ENCODE measurements at places on chromosomes 11 and 22.

- DNase-seq, result no peak
These were observed 13.7 kb upstream of the PPARA start for GRCh38 chr22:46136486-46137217.

- DNase-seq, result no peak
These were observed 2.9 kb upstream of the ENTHD1 start for GRCh38 chr22:39896313-39896996.

- DNase-seq, result no peak
These were observed 1.3 kb downstream of the CARD10 start for GRCh38 chr22:37517826-37518450.

- DNase-seq, result no peak
These were observed 48.4 kb upstream of the POLD3 start for GRCh38 chr11:74543991-74544390.

- DNase-seq, result no peak
These were observed 1.1 kb downstream of the NPAT start for GRCh38 chr11:108221371-108221770.

GRCh38 chr22:26197425-26197824 lies 28.2 kb downstream of the SEZ6L start:
- DNase-seq, result no peak

DNA sequence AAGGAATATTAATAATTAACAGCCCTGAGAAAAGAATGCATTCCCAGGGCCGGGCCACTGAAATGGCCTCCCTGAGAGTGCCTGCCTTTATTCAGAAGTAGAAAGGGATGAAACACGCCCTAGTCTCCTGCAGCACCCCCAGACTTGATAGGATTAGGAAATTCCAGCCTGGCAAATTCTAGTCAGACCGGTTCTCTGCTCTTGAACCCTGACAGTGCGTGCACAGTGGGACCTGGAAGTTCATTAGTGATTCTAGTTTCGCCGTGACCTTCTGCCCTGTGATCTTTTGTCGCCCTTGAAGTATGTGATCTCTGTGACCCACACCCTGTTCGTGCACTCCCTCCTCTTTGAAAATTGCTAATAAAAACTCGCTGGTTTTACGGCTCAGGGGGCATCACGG lies 2.1 kb upstream of the GSTP1 start:
- no peak for DNase-seq

DNA sequence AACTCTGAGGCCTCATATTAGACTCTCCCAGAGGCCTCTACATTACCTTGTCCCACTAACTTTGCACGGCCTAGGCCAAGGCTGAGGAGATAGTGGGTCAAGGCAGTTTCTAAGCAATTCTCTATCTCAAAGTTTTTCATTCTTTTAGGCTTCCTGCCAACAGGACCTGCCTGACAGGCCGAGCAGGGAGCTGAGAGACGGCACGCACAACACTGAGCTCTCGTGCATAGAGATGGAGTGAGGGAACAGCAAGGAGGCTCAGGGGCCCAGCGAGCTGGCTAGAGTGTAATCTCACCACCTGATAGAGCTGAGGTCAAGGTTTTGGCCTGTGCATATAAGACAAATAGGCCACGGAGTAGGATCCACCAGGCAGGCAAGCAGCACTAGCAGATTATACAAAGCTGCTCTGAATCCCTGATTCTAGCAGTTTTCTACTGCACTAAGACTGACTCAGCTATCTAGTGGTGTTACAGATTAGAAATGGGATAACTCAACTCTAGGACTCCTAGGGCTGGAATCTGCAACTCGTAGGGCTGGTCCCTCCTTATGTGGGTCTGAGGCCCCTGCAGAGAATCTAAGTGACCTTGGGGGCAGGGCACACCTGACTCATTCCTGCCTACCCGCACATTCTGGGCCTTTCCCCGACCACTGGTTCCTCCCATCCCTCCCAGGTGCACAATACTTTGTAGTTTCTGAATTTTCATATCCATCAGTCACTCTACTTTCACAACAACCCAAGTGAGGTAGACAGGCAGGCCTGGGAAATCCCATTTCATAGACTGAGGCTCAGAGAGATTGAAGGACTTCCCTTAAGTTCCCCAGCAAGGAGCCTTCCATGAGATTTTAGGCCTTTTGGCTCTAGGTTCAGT lies 1.7 kb downstream of the CYB5R2 start:
- no peak for DNase-seq

DNA sequence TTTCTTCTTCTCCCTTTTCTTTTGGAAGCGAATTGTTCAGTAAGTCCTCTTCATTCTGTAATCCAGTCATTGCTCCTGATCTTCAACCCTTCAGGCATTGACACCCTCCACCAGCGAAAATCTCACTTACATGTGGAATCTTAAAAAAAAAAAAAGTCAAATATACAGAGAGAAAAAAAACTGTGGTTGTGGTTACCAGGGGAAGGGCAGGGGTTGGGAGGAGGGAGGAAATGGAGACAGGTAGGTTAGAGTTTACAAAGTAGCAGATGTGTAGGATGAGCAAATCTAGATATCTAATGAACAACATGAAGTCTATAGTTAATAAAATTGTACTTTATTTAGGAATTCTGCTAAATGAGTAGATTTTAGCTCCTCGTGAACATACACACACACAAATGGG lies 17.7 kb upstream of the TMEM123 start:
- peak; percentile 18 for DNase-seq

DNA sequence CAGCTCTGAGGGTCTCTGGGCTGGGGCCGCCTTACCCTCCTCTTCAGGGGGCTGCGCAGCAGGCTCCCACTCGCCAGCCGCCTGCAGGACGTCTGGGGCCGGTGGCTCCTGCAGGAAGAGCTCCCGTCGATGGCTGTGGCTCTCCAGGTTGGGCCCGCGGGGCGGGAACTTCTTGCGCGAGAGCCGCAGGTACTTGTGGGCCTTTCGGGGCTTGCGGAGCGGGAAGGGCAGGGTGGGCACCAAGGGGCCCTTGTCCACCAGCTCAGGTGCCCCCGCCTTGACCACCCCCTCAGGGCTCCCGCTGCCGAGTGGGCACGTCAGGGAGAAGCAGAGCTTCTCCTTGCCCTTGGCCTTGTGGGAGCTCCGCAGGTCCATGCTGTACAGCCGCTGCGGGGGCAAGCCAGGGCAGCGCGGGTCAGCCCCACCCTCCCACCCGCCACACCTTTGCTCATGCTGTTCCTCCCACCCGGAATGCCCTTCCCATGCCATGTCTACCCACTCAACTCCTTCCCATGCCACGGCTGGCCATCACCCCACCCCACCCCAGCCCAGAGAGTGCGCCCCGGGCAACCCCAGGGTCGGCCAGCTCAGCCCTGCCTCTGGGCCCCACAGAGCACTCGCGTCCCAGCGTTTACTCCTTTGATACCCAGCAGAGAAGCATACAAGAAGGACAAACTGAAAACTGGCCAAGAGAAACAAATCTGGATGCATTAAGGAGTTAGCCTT lies 18.0 kb downstream of the CBX7 start:
- no peak for DNase-seq

DNA sequence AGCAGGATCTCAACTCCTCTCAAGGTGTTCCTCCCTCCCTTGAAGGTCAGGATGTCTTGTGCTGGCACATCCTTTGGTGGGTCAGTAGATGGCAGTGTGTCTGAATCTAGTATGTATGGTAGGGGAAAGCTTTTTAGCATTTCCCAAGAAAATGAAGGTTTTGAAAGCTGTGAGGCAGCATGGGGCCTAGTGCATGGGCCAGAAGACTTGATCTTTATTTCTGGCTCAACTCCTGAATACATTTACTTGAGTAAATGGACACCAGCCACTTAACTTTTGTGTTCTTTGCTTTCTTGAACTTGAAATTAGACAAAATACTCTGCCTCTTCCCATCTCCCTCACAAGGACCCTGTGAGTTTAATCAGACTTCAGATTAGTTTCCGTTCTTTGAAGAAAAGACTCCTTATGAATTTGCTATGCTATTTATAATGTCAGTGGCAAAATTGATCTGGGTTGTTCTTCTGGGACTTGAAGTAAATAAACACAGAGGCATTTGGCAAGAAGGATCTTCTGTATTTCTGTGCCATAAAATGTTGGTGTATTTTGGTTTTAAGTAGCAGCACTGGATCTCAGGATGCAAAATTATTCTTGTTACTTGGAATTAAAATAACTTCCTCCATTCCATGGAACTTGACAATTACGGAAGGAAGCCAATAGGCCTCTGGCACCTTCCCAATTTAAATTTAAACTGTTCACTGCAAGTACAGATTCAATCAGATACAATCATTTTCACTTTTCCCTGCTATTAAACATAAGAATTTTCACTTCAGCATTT lies 288.8 kb downstream of the CASP12 start:
- peak; percentile 20 for DNase-seq

DNA sequence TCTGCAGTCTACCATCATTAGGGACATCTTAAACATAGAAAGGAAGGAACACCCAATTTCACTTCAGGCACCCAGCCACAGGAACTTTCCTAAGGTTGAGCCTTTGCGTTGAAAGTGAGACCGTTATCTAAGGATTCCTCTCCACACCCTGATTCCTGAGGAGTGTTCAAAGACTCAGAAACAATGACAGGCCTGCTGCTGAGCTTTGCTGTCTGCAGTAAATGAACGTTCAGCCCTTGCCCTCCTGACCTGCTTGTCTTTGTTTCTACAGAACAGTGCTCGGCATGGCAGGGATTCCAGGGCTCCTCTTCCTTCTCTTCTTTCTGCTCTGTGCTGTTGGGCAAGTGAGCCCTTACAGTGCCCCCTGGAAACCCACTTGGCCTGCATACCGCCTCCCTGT lies 7.0 kb downstream of the PRSS23 start:
- DNase-seq, result no peak

- no peak for DNase-seq
These were observed 11.8 kb downstream of the UPB1 start for GRCh38 chr22:24506802-24507438.

DNA sequence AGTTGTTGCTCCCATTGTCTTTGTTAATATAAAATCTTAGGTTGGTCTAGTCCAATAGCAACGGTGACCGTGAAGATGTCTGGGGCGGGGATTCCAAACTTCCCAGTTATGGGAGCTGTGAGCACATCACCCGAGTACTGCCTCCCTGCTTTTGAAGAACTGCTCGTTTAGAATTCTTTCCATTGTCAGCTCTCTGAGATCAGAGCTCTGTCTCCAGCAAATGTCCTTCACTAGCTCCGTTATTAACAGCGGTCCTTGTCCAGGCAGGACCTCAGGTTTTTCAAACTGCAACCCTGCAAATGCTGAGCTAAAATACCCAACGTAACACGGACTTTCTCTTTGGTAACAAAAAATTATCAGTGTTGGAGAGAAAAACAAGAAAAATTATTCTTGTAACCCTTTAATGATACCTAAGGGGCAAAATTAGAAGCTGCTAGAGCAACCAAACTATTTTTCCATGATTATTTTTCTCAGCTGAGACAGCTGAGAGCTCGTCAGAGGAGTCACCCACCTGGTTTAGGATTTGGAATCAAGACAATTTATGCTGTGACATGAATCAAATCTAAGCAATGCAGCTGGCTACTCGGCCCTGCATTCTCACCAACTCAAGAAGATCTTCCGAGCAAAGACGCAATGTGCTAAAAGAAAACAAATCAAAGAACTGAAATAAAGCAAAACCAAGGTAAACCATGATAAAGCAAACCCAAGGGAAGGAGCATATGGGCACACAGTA lies 15.1 kb upstream of the EFCAB6 start:
- no peak for DNase-seq

DNA sequence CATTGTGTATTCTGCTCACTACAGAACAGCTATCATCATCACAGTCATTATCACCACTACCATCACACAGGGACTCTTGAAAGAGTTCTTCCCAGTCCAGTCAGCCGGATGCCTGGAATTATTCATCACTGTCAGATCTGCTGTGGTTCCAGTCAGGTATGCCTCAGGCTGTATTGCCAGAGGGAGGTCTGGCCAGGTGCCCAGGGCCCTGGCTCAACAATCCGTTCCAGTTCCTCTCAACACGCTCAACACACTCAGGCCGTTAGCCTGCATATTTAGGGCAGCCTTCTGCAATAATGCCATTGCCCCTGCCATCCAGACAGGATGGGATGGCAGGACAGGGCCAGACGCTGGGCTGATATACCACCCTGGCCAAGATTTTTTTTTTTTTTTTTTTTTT lies 28.6 kb upstream of the RASL10A start:
- no peak for DNase-seq

DNA sequence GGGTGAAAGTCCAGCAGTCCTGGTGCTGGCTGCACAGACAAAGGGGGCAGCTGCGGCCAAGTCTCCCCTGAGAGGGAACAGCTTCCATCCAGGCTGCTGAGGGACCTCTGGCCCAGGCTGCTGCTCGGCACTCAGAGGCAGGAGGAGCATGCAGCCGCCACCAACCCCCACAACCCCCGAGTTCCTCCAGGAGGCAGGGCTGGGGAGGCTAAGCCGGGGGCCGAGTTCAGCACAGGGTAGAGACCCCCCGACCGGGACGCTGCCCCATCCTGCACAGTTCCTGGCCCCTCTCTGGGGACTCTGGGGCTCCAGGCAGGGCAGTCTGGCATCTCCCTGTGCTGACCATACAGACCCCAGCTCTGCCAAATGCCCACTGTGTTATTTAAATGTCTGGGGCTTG lies 20.2 kb downstream of the IGSF9B start:
- DNase-seq, result no peak

GRCh38 chr11:117754030-117754429 lies 43.0 kb downstream of the DSCAML1 start:
- no peak for DNase-seq

DNA sequence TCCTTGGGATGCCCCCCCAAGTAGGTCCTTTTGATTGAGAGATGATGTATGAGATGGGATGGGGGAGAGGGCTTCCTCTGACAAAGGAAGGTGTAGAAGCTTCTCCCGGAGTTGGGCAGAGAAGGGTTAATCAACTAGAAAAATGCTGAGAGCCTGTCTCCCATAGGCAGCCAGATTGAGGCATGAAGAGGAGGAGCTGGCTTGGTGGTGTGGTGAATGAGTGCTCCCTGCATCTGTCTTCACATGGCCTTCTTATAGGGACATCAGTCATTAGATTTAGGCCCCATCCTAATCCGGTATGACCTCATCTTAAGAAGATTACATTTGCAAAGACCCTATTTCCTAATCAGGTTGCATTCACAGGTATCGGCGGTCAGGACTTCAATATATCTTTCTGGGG lies 61.1 kb downstream of the NFAM1 start:
- no peak for DNase-seq

DNA sequence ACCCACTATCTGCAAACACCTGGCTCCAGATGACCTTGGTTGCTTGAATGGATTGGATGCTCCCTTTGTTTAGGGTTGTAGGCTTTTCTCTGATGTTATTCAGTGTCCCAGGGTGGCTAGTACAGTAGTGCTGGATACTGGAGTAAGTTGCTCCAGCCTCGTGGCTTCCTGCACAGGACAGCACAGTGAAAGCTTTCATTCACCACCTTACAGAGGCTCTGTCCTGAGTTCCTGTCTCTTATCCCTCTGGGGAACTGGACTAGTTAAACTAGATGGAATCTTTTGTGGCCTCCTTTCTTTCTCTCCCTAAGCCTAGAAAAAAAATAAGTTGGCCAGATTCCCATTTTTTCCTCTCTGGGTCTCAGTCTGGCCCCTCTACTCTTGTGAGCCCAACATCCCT lies 42.6 kb downstream of the MRPL48 start:
- DNase-seq, result no peak

- peak; percentile 80 for DNase-seq
These were observed 43.4 kb upstream of the PRDM11 start for GRCh38 chr11:45102810-45103621.

GRCh38 chr11:130475426-130476053 lies 27.1 kb downstream of the ADAMTS15 start:
- no peak for DNase-seq

- peak; percentile 49 for DNase-seq
These were observed 22.2 kb upstream of the CBX7 start for GRCh38 chr22:39174498-39175352.

- no peak for DNase-seq
These were observed 31.5 kb upstream of the CCDC188 start for GRCh38 chr22:20182365-20182764.

- no peak for DNase-seq
These were observed 35.1 kb downstream of the GRIA4 start for GRCh38 chr11:105644839-105645573.
